ENCODE measurements at places on chromosomes 1 and 21.

GRCh38 chr1:109400035-109400655, 2.4 kb upstream of the SORT1 start:
- no peak for DNase-seq

- DNase-seq: no peak
These were observed 5.1 kb upstream of the ZNF326 start for GRCh38 chr1:89989799-89990198.

- peak; percentile 59 for DNase-seq
These were observed 14.5 kb downstream of the PDZK1IP1 start for GRCh38 chr1:47175227-47175934.

DNA sequence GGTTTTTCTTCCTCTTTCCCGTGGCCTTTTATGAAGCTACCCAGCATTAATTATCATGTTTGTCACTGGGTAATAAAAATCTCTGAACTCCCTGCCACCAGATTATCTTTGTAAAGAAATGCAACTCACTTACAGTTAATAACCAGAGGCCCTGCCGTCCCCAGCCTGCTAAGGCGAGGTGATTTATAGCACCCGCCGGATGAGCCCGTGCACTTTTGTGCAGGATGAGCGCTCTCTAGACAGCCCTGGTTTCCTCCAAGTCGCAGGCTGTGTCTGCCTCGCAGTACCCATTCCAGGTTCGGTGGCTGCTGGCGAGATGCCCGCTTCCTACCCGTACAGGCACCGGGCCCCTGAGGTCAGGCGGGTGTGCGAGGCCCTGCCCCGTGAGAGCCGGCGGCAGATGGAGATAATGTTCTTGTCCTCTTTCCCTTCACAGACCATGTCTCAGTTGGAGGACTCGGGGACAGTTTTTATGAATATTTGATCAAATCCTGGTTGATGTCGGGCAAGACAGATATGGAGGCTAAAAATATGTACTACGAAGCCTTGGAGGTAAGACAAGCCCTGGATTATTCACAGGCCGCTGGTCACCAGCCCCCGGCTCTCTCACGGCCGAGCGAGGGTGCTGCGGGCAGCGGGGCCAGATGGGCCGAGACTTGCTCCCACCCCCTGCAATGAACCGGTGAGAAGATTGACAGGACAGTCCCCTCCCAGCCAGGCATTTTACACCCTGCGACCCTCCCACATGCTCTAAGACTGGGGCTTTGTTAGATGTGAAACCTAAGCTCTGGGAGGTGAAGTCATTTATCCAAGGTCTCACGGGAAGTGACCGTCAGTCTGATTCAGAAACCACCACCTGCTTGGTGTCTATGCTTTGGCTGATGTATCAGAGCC, 28.5 kb upstream of the SELENON start:
- DNase-seq: no peak

DNA sequence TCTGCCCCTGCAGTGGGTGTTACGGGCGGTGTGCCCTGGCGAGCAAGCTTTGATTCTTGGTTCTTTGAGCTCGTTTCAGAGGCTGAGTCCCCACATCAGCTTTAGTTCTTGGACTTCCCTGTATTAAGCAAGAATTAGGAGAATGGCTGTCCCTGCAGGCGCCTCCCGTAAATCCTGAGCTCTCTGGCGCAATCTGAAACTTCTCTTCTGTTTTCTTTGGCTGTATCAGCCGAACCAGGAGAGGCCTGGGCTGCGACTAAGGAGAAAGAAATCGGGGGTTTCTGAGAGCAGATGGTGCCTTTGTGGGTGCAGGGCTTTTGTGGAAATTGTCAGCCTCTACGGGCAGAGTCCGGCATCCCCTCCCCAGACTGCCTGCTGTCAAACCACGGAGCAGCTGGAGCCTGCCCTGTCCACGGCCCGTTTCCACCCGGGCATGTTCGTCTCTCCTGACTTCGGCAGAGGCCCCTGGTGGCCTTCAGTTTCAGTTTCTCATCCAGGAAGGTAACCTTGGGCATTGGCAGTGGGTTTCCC, 17.9 kb downstream of the CSTB start:
- peak; percentile 16 for DNase-seq

- no peak for DNase-seq
These were observed 34.3 kb upstream of the CCDC27 start for GRCh38 chr1:3717715-3718601.

GRCh38 chr1:175792136-175792535, 48.7 kb upstream of the TNR start:
- DNase-seq: no peak

GRCh38 chr1:214615109-214615508, 12.1 kb downstream of the CENPF start:
- DNase-seq: peak; percentile 37

Data from fibroblast of skin of back (primary cell).